Uterus (tissue), 4 donors: ENCODE measurements at places on chromosomes 1 and 21. TPM values are rescaled to one million over a fixed set of nuclear protein-coding genes. Genes with fewer than 3 reads are reported as not detected.

The RGS18 gene
- 2.1 TPM for total RNA-seq

The TMEM200B gene
- 67.5 TPM for total RNA-seq

The HCRTR1 gene
- not detected for total RNA-seq

The PRAMEF12 gene
- total RNA-seq: not detected

The HRNR gene
- not detected for total RNA-seq

The TRIM45 gene
- total RNA-seq: 16.7 TPM

The TSPAN2 gene
- total RNA-seq: 71.2 TPM

DNA sequence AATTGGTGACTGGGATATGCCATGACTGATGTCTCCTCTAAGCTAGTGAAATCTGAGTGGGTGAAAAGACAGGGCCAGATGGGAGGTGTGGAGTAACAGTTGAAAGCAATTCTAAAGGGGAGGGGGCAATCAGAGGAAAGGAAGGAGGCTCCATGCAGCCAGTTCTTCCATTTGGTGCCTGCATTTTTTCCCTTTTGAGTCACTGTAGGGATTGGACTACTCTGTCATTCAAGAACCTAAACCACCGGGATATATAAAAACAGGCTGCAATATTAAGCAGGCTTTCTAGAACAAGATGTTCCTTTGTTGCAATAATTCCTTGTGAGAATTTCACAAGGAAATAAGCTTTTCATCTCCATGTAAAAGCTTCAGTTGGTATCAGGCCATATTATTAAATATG lies 18.3 kb downstream of the CLIC6 start:
- DNase-seq: no peak

GRCh38 chr1:240667351-240667750 lies 55.4 kb upstream of the GREM2 start:
- no peak for DNase-seq

DNA sequence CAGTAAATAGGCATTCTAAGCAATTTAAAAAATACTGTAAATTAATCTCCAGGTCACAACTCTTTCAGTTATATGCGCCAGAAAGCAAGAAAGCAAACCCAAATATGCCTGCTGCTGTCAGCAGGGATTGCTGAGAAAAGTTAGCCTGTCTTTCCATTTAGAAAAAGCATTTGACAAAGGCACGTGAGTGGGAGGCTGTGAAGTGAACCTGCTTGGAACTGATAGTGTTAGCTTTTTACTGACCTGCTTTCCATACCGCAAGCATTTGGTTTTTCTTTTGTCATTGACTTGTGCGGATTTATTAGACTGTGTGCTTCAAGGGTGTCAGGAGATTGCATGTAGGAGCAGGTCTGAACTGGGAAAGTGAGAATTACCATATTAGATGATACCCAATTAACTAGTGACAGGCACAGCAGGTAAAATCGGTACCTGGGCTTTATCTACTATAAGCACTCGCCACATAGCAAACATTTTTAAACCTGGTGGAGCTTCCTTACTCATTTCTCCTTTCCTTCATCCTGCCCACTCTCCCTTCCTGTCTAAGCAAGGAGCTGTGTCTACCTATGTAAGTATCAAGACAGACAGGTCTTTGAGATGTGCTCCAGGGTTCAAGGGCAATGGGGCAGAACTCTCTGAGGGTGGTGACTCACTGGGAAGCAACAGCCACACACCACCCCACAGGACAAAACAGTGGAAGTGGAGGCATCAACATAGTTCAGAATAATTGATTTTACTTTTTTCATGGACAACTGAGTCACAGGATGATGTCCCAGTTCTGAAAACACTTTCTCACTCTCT lies 323.9 kb downstream of the DISC1 start:
- DNase-seq: no peak

DNA sequence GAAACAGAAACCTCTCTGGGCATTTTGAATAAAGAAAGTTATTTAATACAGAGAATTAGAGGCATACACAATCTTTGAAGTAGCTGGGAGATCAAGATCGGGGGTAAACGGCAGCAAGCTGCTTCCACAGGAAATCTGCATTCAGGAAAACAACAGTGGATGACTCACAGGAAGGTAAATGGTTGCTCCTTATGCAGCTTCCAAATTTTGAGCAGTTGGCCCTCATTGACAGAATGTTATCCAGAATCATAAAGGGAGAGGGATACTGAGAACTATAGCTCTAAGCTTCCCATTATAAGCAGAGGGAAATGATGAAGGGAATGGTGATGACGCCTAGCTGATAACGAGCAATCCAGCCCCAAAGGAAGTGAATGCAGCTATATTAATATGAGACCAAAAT lies 28.6 kb downstream of the ZMYND12 start:
- DNase-seq: no peak

- DNase-seq: peak; percentile 66
Observed at GRCh38 chr1:44714944-44715571, 15.9 kb downstream of the RNU5D-1 start.

- DNase-seq: no peak
Observed at GRCh38 chr1:40915581-40915980, 53.4 kb upstream of the CITED4 start.

DNA sequence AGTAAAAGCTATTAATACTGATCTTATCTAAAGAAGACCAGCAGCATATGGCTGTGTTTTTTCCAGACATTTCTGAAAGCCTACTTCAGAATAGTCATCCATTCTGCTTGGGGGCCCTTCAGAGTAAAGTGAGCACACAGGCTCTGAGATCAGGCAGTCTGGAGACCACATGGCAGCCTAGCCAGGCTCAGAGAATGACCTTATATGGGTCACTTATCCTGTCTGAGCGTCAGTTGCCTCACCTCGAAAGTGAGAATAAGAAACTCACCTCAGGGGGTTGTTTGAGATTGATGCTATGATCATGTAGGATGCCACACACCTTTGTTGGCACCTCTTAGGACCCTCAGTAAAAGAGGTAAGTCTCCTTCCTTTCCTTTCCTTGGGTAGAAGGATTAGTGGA lies 270.4 kb downstream of the GRIK1 start:
- no peak for DNase-seq

GRCh38 chr1:152036267-152037216 lies at the start of gene S100A11:
Gene S100A11, minus strand, starts transcription at chr1:152037004. Its CDS starts 89 bp downstream, at chr1:152036915.
- peak; percentile 88 for DNase-seq

DNA sequence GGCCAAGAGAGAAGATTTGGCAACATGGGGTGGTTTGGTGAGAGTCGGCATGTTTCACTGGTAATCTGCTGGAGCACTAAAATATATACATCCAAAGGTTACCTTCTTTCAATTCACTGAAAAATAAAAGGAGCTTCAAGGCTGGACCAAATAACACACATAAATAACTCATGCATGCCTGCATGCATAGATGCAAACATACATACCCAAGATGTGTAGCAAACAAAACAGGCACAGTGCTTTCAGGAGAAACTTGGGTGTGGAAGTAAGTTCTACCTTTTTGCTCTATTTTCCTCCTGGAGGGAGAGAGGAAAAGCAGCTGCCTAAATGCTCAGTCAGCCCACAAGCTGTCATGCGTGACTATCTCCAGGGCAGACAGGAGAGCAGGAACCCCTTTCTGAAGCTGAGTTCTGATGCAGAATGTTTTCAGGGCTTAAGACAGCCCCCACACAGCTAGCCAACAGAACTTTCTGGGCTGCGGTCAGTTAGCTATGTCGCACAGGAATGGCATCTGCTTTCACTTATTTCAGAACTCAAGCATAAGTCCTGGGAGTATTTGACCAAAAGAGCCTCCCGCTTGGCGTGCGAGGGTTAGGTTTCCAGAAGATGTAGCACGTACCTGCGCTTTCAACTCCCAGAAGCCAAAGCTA lies 166.2 kb downstream of the TOMM20 start:
- DNase-seq: peak; percentile 73

- no peak for DNase-seq
Observed at GRCh38 chr1:24644100-24644384, 940 bp downstream of the SRRM1 start.

GRCh38 chr1:96723936-96724335 lies 2.4 kb downstream of the PTBP2 start:
- DNase-seq: no peak

DNA sequence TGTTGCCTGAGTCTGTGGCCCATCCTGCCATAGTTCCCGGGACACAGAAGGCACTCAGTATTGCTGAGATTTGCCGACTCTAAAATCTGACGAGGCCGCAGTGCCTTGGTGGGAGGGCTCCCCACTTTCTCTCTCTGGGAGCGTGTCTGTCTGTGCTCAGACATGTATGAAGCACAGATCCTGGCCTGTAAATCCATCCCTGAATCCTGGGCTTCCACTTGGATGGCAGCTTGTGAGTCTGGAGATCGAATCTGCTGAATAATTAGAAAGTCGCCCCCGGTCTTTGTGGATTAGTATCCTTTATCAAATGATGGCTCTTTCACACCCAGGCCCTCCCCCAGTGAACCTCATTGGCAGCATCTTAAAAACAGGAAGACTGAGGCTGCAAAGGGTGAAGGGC lies 10.4 kb downstream of the UBASH3A start:
- DNase-seq: no peak
